Endothelial cell of coronary artery (primary cell): ENCODE measurements at places on chromosomes 4 and X. TPM values are rescaled to one million over a fixed set of nuclear protein-coding genes. Genes with fewer than 3 reads are reported as not detected.

The NLGN3 gene
- total RNA-seq: 0.09 TPM in 2 replicates

The TMEM35A gene
- 1.8 and 4.9 TPM in 2 replicates for total RNA-seq

The PRPS1 gene
- 25.8 and 32.4 TPM in 2 replicates for total RNA-seq

The GABRQ gene
- not detected in 2 replicates for total RNA-seq

The MTNR1A gene
- not detected in 2 replicates for total RNA-seq

The C4orf50 gene
- not detected in 2 replicates for total RNA-seq

The SUPT20HL1 gene
- total RNA-seq: not detected in 2 replicates

The SCML2 gene
- 0.94 and 1.3 TPM in 2 replicates for total RNA-seq

The SLITRK2 gene
- total RNA-seq: not detected in 2 replicates

The DCHS2 gene
- not detected in 2 replicates for total RNA-seq

The FAAH2 gene
- total RNA-seq: 0.09 and 0.19 TPM in 2 replicates

The C4orf17 gene
- total RNA-seq: not detected in 2 replicates

The TRO gene
- total RNA-seq: 2.2 and 2.6 TPM in 2 replicates

The TMPRSS11F gene
- not detected in 2 replicates for total RNA-seq

The LPAR4 gene
- total RNA-seq: 0.09 TPM in 1 of 2 replicates, not detected in the other

The CSAG1 gene
- not detected in 2 replicates for total RNA-seq

The C1QTNF7 gene
- total RNA-seq: not detected in 2 replicates

The SLC6A14 gene
- total RNA-seq: not detected in 2 replicates

The CHIC1 gene
- total RNA-seq: 7.8 and 8.1 TPM in 2 replicates

The AFP gene
- total RNA-seq: 1.0 TPM in 1 of 2 replicates, not detected in the other

The USP17L25 gene
- total RNA-seq: not detected in 2 replicates

The NBDY gene
- total RNA-seq: 3.4 and 4.2 TPM in 2 replicates

The SPANXD gene
- not detected in 2 replicates for total RNA-seq

The UGT8 gene
- not detected in 2 replicates for total RNA-seq

The ENPP6 gene
- not detected in 2 replicates for total RNA-seq

The ADH1C gene
- not detected in 2 replicates for total RNA-seq

The CT45A10 gene
- not detected in 2 replicates for total RNA-seq

The ZNF185 gene
- total RNA-seq: 21.7 and 27.8 TPM in 2 replicates

The APELA gene
- total RNA-seq: not detected in 2 replicates

The MAP7D2 gene
- total RNA-seq: 0.36 TPM in 1 of 2 replicates, not detected in the other
